ENCODE measurements at places on chromosomes 11 and 22.
A peak's percentile ranks its signal among the peaks of the same experiment; 100 is the strongest.

- DNase-seq = peak; percentile 81
Measured at GRCh38 chr11:72703267-72704008, 29.2 kb upstream of the PDE2A start.

GRCh38 chr11:125070699-125071254 lies 7.7 kb downstream of the SLC37A2 start:
- peak; percentile 87 for DNase-seq

GRCh38 chr11:67545280-67545679 lies 22.0 kb upstream of the CABP2 start:
- no peak for DNase-seq

DNA sequence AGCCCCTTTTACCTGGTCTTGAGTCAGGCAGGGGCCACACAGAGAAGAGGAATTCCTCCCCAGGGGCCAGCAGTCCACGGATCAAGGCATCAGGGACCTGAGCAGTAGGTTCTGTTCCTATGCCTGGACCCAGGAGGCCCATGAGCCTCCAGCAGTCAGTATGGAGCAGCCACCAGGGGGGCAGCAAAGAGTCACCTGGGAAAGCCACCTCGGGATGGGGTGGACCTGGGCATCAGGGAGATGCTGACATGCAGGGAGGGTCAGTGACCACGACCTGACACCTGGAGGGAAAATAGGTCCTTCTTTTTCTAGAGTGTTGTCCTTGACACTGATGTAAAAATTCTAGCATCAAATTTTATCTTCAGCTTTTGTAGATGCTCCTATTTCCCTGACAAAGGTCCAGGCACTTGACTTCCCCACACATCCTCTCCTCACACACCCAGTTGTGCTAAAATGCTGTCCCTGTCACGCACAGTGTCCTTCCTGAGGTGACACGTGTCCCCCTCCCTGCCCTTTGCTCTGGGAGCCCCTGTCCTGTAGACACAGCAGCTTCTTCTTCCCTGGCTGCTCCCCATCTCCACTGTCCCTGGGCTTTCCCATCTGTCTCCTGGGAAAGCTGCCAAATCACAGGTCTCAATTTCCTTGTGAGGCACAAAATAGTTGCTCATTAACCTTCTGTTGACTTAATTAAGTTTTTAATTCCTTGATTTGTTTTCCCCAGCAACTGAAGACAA lies 70.0 kb upstream of the IGLL5 start:
- no peak for DNase-seq

GRCh38 chr22:35866651-35867050 lies 149.0 kb downstream of the APOL5 start:
- DNase-seq = peak; percentile 71

DNA sequence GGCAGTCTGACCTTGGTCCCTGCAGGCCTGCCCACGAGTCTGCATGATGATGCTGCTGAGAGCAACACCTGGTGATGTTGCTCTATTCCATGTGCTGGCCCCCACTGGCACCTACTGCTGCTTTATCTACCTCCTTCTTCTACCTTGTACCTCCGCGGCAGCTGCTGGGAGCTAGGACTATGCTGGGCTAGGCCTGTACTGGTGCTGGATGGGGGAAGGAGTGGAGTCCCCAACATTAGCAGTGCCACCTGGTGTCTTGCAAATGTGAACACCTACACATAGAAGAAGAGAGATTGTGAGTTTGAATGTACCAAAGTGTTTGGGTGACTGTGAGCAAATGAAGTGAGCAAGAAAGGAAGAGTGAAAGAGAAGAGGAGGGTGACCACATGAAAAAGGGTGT lies 30.5 kb downstream of the PTPN5 start:
- no peak for DNase-seq

- no peak for DNase-seq
Measured at GRCh38 chr11:73034777-73035176, 107.3 kb downstream of the FCHSD2 start.

DNA sequence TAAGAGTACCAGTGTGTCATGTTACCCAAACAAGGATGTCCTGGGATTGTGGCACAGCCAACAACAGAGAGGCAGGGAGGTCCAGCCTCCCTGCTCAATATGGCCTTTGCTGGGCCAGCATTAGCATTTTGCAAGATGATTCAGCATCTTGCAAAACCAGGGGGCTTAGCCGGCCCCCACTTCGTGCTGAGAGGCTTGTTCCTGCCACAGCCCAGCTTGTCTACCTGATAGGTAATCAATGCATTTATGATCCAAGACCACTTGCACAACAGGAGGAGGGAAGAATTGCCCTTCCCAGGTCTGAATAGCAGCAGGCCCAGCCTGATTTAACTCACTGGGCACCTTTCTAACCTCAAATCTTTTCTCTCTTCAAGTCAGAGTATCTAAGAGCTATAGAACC lies 189.0 kb upstream of the SYT13 start:
- DNase-seq = no peak

DNA sequence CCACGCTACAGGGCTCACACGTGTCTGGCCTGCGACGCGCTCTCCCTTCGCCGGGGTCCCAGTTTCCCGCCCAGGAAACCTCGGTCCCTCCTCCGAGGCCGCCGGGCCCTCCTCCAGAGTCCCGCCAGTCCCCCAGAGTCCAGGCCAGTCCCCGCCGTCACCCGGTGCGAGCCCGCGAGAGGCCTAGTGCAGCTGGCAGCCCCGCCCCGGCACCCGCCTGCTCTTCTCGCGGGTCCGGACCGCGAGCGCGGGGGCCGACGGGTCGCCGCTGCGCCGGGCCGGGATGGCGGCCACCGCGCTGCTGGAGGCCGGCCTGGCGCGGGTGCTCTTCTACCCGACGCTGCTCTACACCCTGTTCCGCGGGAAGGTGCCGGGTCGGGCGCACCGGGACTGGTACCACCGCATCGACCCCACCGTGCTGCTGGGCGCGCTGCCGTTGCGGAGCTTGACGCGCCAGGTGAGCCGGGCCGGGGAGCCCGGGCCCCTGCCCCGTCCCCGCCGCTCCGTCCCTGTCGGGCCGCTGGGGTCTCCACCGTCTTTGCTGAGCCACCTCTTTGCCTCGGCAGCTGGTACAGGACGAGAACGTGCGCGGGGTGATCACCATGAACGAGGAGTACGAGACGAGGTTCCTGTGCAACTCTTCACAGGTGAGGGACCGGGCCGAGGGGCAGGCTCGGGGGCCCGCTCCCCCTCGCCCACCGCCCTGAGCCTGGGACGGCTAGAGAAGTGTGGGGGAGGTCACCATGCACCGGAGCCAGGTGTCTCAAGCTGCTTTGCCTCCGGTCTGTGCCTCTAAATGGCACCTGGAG lies at the start of gene PTPMT1:
PTPMT1 (plus strand) TSS at position 260 of the 809 bp plus-strand sequence; CDS start at position 284, 24 bp downstream.
- DNase-seq = peak; percentile 50

DNA sequence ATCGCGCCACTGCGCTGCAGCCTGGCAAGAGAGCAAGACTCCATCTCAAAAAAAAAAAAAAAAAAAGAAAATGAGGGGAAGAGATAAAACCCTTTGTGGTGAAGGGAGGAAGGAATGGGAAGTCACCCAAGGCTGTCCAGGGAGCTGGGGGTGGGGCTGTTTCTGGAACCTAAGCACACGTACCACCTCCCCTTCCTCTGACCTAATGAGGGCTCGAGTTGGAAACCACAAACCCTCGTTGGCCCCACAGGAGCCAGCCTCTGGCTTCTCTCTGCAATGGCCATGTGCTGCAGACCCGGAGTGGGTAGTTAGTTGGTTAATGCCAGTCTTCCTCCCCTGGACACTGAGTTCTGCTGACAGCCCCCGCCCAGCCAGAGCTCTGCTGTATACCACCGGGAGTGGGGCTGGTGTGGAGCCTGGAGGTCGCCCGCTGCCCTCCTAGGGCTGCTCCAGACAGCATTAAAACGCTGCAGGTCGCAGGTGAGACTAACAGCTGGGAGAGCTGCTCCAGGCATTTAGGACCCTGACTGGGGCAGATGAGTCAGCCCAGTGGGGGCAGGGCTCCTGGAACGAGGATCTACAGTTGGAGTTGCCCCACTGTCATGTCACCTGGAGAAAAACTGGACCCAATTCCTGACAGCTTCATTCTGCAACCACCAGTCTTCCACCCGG lies at the start of gene LGALS12:
LGALS12 (plus strand) TSS at position 228 of the 672 bp plus-strand sequence; CDS start at position 603, 375 bp downstream.
- DNase-seq = peak; percentile 96

DNA sequence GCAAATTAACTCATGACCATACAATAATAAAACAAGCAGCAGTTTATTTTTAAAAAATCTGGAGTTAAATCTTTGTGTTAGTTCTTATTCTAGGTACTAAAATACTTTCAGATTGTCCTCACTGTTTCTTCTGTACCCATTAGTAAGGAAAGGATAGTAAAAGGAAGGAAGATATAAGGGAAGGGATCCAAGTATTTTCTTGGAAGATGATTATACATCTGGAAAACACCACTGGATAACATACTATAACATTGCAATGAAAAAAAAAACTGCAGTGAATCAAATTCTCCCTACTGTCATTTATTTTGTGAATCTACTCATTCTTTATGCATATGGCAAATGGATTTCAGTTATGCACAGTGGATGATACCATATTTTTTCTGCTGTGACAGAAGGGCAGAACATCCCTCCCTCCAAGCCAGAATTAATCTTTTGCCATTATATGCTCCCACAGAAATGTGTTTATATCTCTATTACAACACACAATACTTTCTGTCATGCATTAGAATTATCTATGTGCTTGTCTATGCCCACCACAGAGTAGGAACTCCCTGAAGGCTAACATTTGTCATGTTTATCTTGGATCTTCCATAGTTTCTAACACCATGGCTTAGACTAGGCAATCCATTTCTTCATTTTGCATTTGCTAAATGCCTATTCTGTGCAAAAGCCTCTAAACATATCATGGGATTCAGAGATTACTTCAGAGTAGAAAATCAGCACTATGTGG lies 282.3 kb upstream of the CTSC start:
- peak; percentile 35 for DNase-seq

DNA sequence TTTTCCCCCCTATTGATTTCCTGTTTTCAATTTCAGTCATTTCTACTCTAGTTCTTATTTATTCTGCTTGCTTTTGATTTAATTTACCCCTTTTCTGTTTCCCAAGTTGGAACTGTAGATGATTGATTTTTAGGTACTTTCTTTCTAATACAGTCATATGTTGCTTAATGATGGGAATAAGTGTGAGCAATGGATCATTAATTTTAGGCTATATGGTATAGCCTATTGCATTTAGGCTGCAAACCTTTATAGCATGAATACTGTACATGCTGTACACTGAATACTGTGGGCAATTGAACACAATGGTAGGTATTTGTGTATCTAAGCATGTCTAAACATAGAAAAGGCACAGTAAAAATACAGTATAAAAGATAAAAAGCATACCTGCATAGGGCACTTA lies 44.9 kb downstream of the DDX10 start:
- no peak for DNase-seq

DNA sequence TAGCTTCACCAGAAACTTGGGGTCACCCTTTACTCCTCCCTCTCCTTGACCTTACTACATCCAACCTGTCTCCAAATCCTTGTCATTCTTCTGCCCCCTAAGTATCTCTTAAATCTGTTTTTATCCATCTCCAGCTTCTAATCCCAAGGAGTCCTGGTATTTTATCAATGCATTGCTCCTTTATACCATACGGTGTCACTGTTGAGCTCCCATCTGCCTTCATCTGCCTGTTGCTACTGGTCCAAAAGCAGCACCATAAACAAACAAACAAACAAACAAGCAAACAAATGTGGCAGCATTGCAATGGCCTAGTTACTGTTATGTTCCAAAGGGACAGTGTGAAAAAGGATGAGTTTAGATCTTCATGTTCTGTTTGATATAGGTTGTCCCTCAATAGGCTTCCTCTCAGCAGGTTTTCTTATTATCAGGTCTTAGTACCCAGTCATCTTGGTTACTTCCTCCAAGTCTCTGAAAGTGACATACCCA lies 34.2 kb downstream of the DNHD1 start:
- peak; percentile 39 for DNase-seq

GRCh38 chr11:34650528-34650927 lies 29.6 kb downstream of the EHF start:
- DNase-seq = no peak

DNA sequence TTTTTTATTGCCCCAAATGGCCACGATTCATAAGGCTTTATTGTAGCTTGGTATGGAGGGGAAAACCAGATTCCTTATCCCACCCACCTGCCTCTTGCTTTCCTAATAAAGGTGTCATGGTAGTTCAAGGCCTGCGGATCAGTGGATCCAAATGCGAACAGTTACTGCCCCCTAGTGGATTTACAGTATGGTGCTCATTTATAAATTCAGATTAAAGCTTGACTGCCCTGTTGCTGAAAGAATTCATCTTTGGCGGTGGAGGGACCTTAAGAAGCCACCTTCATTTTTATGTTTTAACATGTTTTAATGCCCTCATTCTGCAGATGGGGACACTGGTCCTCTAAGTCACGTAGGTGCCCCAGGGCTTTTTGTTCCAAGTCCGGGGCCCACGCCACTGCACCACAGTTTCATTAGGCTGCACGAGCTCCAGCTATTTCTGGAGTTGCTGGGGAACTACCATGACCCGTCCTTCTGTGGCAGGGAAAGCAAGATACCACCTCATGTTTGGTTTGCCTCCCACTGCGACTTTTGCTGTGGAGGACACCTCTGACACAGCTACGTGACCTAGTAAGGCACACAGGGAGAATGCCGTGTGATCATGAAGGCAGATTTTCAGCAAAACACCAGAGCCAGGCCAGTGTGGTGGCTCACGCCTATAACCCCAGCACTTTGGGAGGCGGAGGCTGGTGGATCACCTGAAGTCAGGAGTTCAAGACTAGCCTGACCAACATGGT lies 15.6 kb upstream of the INCENP start:
- peak; percentile 66 for DNase-seq

DNA sequence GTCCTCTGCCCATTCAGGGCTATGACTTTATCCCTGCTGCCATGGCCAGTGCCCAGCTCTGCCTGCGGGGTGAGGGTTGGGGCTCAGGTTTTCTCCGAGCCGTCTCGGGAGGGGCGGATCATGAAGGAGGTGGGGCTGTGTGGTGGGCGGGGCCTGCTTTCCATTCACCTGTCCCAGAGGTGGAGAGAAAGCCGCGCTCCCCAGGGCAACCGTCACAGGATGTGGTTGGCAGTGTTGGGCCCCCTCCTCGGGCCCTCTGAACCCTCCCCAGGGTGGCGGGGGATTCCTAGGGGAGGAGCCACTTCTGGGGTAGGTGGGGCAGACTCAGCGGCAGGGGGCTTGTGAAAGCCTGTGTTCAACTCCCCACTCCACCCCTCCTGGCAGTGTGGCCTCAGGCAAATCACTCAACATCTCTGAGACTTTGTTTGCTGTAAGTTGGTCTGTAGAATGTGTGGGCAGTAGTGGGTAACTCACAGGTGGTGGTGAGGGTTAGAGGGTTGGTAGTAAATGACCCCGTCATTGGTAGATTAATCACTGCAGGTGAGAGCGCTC lies 50.3 kb downstream of the CD6 start:
- DNase-seq = no peak

DNA sequence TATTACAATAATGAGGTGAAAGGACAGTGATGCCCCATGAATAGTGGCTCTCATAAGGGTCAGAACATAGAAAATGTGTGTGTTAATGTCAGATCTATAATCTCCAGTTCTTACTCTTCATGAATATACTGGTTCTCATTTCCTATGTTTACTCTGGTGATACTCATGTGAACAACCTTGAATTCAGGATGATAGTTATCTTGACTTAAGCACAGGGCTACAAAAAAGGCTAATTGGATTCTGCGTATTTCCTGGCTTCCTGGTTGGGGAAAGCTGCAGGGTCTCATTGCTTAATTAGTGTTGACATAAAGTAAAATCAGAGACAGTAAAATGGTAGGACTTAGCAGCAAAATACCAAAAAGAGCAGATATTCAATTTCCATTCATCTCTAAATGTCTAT lies 1316.8 kb upstream of the RAG2 start:
- DNase-seq = no peak
